Stimulated activated CD4-positive, alpha-beta T cell treated with anti-CD3 and anti-CD28 coated beads, Interleukin-4, amount 100 ng/mL, for 1 hour (primary cell): ENCODE measurements at places on chromosomes 13 and 19.

DNA sequence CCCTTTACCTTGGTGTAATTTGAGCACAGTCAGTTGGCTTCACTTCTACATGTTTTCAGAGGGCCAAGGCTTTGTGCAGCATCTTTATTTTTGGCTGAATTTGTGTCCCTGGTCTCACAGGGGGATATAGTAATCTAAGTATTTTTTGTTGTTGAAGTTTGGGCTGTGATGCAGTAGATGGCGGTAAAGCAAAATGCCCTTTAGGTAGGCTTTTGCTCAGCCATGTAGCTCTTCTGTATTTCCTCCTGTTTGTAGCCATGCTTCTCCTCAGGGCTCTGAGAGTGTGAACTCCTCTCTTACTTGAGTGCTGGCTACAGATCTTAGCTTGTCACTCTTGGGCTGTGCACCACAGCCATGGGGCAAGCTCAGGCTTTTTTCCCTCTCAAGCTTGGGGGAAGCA, 328.6 kb downstream of the SLITRK5 start:
- no peak for DNase-seq

- DNase-seq = peak; percentile 85
Observed at GRCh38 chr19:7533925-7534480, 1.5 kb upstream of the PNPLA6 start.

DNA sequence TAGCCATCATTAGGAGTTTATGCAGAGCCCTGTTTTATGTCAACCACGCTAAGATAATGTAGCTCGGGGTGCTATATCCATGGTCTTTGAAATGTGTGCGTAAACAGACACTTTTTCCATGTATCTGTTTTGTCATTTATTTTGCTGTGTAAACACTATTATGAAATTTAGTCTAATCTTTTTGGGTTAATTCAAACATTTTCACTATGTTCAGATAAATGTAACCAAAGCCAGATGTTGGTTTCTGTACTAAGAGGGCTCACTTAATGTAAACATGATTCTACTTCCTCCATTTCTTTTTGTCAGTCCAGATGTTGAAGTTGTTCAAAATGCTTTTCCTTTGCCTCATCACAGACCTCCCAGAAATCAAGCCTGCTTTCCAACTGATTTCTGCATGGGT, 499.5 kb upstream of the GPC6 start:
- no peak for DNase-seq

GRCh38 chr19:51473009-51473707, 5.2 kb upstream of the CEACAM18 start:
- peak; percentile 85 for DNase-seq

- peak; percentile 54 for DNase-seq
Observed at GRCh38 chr19:45496349-45496953, 396 bp downstream of the RTN2 start.

GRCh38 chr19:11861301-11861700, 12.8 kb downstream of the ZNF439 start:
- no peak for DNase-seq

DNA sequence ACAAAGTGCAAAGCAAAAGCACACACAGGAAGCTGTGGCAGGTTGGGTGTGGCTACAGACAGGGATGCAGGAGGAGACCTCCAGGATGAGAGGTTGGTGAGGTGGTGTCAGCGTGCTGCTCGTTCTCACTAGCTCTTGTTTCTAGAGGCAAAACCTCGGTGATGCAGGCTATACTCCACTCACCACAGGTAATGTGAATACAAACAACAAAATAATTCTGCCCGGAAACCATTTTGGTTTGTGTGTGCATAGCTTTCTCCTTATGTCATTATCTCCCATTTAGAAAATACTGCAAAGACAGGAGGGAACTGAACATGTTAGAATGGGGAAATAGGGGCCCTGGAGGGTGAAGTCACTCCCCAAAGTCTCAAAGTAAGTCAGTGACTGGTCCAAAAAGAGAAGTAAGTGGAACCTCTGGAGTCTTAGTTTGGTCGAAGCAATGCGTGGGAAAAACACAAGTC, 9.4 kb downstream of the LCP1 start:
- no peak for DNase-seq

- no peak for DNase-seq
Observed at GRCh38 chr13:73703606-73704005, 430.6 kb downstream of the KLF12 start.

- DNase-seq = no peak
Observed at GRCh38 chr13:100658363-100658762, 16.2 kb downstream of the TMTC4 start.

- no peak for DNase-seq
Observed at GRCh38 chr19:296476-297225, 5.4 kb upstream of the PLPP2 start.

DNA sequence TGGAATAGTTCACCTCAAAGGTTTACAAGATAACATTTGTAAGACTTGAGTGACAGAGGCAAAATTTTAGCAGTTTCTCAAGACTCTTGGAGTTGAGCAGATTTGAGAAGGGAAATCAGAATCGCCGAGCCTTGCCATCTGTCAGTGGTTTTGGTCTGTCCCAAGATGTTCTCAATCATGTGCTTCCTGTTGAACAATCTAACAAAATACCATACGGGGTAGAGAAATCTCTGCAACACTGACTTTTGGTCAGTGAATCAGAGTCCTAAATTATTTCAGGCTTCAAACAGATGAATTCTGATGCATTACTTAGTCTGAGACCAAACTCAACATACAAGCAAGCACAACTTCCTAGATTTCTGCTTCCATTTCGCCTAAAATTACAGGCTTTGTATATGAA, 3.8 kb downstream of the KCTD12 start:
- DNase-seq = no peak

DNA sequence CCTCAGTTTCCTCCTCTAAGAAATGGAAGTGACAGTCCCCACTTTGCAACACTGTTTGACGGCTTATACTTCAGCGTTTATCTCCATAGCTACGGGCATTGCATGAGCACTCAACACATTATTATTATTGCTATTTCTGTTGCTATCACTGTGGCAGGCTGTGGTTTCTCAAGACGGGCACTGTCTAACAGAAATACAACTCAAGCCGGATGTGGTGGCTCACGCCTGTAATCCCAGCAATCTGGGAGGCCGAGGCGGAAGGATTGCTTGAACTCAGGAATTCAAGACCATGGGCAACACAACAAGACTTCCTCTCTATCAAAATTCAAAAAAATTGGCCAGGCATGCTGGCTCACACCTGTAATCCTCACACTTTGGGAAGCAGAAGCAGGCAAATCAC, 4.9 kb upstream of the ZSWIM4 start:
- no peak for DNase-seq

DNA sequence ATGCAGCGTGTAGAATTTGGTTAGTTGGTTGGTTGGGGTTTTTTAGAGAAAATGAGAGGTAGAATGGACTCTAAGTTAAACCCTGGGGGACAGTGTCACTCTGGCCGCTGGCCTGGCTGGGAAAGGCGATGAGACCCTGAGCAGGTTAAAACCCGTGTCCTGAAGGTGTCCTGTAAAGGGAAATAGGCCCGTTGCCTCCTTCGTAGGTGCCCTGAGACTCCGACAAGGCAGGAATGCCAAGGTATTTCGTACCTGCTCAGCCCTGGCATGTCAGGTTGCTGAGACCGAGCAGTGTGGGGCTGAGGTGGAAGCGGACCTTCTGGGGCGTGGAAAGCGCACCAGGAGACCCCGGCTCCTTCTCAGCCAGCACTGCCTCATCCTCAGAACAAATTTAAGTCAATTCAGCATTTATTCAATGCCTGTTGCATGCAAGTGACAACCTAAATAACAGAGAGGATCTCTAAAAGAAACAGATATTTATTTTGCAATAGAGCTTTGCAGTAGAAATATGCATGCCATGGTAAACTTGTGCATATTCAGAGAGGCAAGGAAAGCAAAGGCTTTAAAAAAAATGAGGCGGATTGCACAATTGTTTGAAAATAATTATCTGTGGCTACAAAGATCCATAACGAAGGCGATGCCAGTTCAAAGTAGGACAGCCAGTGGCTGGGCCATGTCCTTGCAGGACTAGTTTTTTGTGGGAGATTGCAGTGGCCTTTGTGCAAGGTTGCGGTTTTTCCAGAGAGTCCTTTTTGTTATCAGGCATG, 1.4 kb upstream of the RAB20 start:
- DNase-seq = no peak

- no peak for DNase-seq
Observed at GRCh38 chr13:20369886-20370361, 137.8 kb upstream of the GJB6 start.

DNA sequence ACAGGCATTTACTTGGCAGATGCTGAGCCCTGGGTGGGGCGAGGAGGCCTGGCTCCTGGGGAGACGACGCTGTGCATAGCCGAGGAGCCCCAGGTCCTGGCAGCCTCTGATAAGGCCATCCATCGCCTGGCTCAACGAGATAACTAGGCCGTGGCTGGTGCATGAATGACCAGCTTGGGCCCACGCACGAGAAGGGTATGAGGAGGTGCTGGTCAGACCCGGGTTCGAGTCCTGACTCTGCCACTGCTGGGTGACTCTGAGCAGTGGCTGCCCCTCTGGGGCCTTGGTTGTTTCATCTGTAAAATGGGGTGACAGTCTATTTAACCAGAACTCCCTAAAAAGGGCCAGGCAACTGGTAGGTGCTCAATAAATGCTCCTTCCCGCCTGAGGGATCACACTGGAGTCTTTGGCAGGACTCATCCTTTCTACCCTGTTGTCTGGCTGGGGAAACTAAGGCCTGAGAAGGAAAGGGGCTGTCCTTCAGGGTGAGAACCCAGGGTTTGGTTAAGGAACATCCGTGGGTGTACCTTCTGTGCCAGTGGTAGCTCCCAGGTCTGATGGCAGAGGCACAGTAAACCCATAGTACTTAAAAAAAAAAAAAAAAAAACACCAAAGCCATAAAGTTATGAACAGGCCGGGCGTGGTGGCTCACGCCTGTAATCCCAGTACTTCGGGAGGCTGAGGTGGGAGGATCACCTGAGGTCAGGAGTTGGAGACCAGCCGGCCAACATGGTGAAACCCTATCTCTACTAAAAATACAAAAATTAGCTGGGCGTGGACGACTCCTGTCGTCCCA, 8.1 kb upstream of the ARRDC2 start:
- DNase-seq = no peak
